Activated CD8-positive, alpha-beta memory T cell treated with anti-CD3 and anti-CD28 coated beads for 4 hours (primary cell): ENCODE measurements at places on chromosomes 2 and 18.

DNA sequence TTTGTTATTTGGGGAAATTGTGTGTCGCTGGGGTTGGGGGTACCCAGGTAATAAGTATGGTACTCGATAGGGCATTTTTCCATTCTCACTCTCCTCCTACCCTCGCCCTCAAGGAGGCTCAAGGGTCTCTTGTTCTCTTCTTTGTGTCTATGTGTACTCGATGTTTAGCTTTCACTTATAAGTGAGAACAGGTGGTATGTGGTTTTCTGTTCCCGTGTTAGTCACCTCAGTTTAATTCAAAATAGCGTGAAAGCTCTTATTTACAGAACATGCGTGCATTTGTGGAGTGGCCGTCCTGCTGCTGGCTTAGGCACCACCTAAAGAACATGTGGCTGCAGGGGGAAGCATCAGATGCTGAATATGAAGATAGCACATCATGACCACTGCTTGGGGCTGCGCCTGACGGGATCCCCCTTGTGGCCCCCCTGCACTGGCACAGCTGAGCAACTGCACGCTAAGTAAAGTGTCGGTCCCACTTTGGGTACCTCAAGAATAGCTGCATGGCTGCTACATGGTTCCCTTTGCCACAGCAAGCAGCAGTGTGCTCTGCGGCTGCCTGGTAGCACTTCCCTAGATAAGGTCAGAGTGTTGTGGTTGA, 569.0 kb downstream of the DCDC2C start:
- no peak for DNase-seq

GRCh38 chr18:11047817-11048216, 101.6 kb downstream of the PIEZO2 start:
- DNase-seq = no peak

- no peak for DNase-seq
These were observed 105.6 kb downstream of the PRPF40A start for GRCh38 chr2:152611458-152612231.

- DNase-seq = no peak
These were observed 89.9 kb downstream of the UBE2E3 start for GRCh38 chr2:181070119-181070835.

GRCh38 chr2:186962085-186962747, 113.2 kb upstream of the ZSWIM2 start:
- DNase-seq = no peak

DNA sequence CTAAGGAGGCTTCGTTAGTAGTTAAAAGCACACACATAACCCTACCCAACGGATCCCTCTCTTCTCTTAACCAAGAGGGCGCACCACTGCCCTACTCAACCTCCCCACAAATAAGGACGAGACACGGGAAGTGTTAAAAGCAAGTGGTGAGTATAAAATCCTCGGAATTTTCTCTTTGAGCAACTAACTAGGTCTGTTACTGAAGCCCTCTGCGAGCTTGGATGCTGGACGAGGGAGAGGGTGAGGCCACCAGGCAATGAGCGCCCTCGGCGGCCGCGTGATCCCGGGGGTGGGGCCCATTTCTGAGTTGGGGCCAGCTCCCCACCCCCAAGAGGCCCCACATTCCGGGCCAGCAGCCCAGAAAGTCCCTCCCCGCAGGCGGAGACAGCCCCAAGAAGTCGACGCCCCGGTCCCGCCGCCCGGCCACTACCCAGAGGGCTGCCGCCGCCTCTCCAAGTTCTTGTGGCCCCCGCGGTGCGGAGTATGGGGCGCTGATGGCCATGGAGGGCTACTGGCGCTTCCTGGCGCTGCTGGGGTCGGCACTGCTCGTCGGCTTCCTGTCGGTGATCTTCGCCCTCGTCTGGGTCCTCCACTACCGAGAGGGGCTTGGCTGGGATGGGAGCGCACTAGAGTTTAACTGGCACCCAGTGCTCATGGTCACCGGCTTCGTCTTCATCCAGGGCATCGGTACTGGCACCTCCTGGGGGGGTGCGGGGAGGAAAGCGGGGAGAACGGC, at the start of gene CYBRD1:
CYBRD1 (plus strand) TSS at position 423 of the 736 bp plus-strand sequence; CDS start at position 495, 72 bp downstream.
- DNase-seq = no peak

DNA sequence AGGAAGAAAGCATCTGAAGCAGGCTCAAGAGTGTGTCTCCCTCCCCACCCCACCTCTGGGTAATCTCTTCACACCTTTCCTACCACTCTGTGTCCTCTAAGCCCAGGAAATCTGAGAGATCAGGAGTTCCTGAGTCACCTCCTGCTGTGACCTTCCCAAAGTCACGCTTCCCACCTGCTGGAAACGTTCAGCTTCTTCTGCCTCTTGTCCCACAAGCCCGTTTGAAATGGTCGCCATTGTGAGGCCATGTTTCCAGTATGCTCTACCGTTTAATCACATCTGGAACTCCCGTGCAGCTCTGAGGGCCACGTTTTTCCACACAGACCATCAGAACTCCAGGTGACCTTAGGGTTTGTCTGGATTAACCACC, 25.9 kb downstream of the GREB1 start:
- no peak for DNase-seq

DNA sequence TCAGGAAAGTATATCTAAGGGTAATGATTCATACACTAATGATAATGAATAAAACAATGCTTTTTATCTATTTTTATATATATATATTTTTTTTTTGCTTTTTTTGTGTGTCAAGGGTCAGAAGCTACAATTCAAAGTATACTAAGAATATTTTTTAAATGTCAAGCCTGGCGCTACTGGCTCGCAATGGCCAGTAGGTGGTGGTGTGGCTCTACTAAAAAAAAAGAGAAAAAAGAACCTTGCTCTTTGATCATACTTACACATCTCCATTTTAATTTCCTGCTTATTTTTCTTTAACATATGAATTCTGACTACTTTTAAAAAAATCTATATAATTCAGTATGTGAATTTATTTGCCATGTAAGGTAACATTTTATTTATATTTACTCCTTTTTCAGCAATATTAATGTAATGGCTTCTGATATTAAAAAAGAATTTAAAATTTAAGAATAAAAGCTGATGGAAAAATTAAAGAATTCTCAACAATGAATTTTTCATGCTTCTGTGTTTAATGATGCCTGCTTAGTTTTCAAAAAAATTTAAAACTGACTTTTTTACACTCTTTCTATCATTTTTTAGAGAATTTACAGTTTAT, 232.9 kb downstream of the GULP1 start:
- no peak for DNase-seq

- no peak for DNase-seq
These were observed 44.7 kb upstream of the C1D start for GRCh38 chr2:68107475-68107874.

- DNase-seq = no peak
These were observed 100.4 kb upstream of the GPR45 start for GRCh38 chr2:105141099-105141614.

DNA sequence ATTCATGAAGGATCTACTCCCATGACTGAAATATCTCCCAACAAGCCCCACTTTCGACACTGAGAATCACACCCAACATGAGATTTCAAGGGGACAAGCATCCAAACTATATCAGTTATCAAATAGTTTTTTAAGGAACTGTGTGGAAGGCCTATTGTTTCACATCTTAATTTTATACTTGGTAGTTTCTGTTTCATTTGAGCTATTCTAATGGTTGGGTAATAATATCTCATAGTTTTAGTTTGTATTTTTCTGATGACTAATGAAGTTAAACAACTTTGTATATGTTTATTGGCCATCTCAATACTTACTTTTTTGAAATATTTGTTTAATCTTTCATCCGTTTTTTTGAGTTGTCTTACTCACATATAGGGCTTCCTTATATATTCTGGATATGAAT, 135.0 kb downstream of the SCG2 start:
- DNase-seq = no peak

DNA sequence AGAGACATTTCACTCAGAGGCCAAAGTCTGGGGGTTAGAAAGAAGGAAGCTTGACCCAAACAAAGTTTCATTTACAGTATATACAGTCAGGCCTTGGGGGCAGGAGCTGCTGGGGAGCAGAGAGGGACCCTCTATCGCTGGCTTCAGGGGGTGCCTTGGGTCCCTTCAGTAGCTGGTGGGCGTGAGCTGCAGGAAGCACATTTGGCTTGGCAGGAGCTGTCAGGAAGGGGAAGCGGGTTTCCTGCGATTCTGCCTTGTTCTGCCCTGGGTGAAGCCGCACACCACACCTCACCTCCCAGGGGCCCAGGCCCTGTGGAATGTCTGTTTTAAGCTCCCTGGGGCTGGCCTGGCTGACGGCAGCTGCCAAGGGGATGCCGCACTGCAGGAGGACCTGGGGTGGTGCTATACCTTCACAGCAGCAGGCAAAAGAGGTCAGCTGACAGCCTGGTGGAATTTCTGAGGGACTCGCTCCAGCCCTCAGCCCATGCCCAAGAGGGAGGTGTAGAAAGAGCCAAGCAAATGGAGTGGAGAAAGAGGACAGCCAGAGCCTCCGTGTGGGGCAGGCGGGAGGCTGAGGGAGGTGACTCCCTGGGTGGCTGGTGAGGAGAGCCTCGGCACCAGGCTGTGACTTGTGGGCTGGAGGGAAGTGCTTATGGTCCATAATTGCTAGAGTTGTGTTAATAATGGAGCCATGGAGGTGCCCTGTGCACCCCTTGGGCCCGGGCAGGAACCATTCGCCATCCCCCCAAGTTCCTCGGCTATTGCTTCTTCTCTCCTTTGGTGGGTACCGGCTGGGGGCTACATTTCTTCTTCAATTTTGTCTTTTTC, 43.9 kb downstream of the PSD4 start:
- no peak for DNase-seq

DNA sequence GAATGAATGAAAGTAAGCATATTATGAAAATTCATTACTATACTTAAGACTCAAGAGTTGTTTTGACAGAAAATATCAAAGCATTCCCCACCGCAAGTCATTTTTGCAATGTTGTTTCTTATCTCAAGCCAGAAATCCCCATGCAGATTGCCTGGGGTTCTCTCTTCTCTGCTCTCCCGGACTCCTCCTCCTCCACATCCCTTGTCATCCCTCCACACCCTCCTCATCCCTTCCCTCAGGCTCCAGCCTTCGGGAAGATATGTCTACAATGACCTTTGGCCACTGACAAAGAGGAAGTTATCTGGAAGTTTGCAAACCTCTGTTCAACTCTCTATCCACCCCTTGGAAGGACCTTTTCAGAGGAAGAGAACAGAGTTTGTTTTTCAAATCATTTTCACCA, 11.9 kb downstream of the TFCP2L1 start:
- no peak for DNase-seq

DNA sequence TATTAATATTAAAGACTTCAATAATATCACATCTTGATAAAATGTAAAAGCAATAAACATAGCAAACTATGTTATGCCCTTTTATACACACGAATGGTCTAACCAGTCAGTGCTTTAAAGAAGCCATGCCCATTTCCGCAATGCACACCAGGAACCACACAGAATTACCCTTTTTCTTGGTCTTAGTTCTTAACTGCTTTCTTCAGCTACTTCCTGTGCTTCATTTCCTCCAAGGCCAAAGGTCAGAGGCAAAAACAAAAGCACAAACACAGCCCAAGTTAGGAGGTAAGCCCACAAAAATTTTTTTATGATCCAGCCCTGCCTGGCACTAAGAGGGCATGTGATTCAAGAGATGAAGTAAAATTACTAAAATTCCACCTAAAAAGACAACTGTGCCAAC, 267.2 kb downstream of the FBXO15 start:
- no peak for DNase-seq

GRCh38 chr2:224104668-224105386, 65.7 kb upstream of the SERPINE2 start:
- no peak for DNase-seq

DNA sequence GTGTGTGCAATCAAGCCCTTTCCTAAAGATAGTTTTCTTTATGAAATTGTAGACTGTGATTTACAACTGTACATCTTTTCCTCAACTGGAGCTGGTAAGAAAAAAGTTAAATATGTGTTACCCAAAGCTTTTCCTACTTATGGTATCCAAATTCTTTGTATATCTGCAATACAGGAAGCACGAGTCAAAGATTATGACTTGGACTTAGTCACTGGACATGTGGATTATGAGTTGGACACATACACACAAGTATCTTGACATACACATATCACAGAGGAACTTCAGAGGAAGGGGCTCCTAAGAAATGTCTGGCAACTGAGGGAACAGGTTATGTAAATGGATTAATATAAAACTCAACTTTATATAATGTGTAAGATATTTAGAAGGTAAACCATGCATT, 35.2 kb downstream of the PRELID3A start:
- no peak for DNase-seq

DNA sequence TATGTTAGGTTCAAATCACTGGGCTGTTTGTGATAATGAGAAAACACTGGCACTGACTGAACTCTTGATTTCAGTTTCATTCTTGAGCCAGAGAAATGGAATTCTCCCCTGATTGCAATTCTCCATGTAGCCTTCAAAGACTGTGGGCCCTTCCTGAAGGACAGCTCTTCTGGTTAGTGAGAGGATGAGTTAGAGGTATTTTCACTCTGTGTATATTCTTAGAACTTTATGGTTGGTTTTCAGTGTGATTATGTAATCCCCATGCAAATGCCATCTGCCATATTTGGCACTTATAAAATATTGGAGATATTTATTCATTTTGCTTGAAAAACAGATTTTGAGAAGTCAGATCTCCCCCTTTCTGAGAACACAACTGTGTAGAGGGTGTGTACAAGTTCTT, 323.7 kb downstream of the SLC4A3 start:
- DNase-seq = no peak

- DNase-seq = no peak
These were observed 139.8 kb upstream of the NCK2 start for GRCh38 chr2:105604938-105605337.

- DNase-seq = no peak
These were observed 34.0 kb downstream of the CCDC195 start for GRCh38 chr2:224682134-224682533.

DNA sequence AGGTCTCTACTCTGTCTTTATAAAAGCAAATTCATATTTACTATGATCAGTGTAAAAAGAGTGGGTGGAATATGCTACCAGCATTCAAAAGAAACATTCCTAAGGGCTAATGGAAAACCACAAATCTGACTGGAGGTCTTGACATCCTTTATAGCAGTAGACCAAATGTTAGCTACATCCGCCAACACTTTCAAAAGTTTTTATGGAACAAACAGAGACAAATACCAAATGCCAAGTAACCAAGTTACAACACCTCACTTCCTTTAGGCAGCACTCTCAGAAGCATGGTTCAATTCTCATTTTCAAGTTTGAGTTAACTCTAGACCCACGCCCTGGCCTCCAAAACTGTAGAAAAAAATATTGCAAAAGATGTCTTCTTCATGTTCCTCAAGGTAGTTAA, 78.3 kb upstream of the SETBP1 start:
- DNase-seq = no peak
